ENCODE measurements at places on chromosomes 3 and 15. TPM values are rescaled to one million over a fixed set of nuclear protein-coding genes. Genes with fewer than 3 reads are reported as not detected.

DNA sequence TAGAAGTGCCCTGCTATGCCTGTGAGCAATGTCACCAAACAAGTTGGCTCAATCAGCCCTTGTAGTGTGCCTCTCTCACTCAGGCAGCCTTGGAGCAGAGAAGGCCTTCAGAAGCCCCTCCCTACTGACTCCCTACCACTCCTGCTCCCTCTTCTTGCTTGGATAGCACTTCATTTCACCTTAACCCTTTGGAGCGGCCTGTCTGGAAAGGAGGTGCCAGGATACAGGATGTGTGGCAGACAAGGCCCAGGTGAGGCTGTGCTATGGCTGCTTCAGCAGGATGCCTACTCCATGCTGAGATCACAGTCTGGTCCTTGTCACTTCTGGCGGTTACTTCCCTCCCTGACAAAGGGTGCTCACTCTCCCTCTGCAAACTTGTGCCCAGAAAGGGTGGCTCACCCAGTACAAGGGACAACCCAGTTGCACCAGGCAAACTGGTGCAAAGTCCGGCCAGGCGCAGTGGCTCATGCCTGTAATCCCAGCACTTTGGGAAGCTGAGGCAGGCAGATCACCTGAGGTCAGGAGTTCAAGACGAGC, 1.1 kb downstream of the MON1A start:
- H3K27ac ChIP-seq, result no peak overlapping the region
- no peaks in the 10 kb centered on the region for H3K4me1 ChIP-seq
- peak; percentile 63 for DNase-seq
- H3K27me3 ChIP-seq, result no peaks in the 10 kb centered on the region

DNA sequence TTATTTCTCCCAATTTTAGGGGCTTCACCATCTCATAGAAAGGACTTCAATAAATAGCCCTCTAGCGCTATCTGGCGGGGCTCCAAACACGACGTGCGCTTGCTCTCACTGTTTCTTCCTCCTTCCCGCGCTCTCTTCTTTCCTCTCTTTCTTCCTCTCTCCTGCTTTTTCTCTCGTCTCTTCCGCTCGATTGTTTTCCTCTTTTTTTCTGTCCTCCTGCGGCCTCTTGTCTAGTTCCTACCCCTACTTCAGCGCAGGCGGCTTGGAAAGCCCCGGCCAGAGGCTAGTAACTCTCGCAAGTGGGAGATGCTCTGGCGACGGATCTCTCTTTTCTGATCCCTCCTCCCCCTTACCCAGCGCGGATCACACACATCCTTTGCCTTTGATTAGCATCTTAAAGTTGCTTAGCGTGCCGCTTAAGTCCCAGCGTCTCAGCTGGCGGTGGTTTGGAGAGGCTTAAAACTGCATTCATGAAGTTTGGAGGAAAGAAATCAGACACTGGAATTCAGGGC, 6.2 kb upstream of the MEIS2 start:
- no peaks in the 10 kb centered on the region for H3K4me1 ChIP-seq
- no peaks in the 10 kb centered on the region for H3K36me3 ChIP-seq
- no peak overlapping the region for H3K27ac ChIP-seq
- H3K4me3 ChIP-seq, result no peak overlapping the region
- DNase-seq, result peak; percentile 53

DNA sequence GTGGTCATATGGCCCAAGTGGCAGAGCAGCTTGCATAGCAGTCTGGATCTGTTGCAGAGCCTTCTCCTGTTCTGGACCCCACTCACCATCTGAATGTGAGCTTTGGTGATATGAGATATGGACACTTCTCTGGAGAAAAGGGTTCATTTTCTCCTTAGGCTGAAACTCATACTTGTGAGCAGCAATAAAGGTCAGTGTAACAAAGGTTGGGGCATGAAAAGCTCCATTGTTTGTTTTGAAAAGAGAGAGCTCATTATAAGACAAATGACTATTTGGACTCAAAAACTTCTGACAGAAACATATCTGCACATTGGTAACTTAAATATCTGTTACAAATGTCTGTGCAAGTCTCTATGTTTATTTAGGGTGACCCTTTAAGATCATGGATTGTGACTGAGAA, 517.3 kb downstream of the MFSD1 start:
- H3K27me3 ChIP-seq, result no peaks in the 10 kb centered on the region
- no peaks in the 10 kb centered on the region for H3K4me1 ChIP-seq
- DNase-seq, result no peak
- no peak overlapping the region for H3K27ac ChIP-seq
- H3K36me3 ChIP-seq, result no peaks in the 10 kb centered on the region

GRCh38 chr3:154294016-154294415, 30.3 kb downstream of the DHX36 start:
- DNase-seq, result no peak
- H3K27ac ChIP-seq, result no peak overlapping the region
- peaks cover 3% of the 10 kb centered on the region for H3K36me3 ChIP-seq
- no peak overlapping the region for H3K4me3 ChIP-seq

DNA sequence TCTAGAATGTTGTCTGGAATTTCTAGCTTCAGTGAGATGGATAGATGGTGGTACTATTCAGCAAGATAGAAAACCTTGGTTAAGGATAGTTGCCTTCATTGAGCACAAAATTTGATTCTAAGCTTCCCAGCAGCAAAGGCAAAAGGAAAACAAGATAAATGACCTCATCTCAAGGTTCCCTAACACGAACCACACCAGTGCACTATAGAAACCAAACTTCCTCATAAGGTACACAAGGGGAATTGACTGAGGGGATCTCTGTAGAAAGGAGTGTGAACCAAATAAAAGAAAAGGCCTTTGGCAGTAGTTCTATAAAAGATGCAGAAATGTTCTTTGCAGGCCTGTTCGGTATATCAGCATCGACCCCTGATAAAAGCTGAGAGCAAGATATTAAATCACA, 288.9 kb downstream of the SHQ1 start:
- H3K27ac ChIP-seq, result no peak overlapping the region
- H3K27me3 ChIP-seq, result no peaks in the 10 kb centered on the region
- no peaks in the 10 kb centered on the region for H3K36me3 ChIP-seq
- H3K4me3 ChIP-seq, result no peak overlapping the region

- peak; percentile 44 for DNase-seq
- no peaks in the 10 kb centered on the region for H3K27me3 ChIP-seq
- H3K4me1 ChIP-seq, result peaks cover 1% of the 10 kb centered on the region
- peaks cover 3% of the 10 kb centered on the region for H3K36me3 ChIP-seq
- peak overlapping the region; percentile 23 for H3K27ac ChIP-seq
Observed at GRCh38 chr15:99114511-99115299, 9.8 kb downstream of the SYNM start.

- no peak overlapping the region for H3K27ac ChIP-seq
- no peaks in the 10 kb centered on the region for H3K4me1 ChIP-seq
- no peaks in the 10 kb centered on the region for H3K36me3 ChIP-seq
- no peaks in the 10 kb centered on the region for H3K27me3 ChIP-seq
- no peak for DNase-seq
- H3K4me3 ChIP-seq, result no peak overlapping the region
Observed at GRCh38 chr3:167520266-167521005, 46.6 kb upstream of the SERPINI2 start.

DNA sequence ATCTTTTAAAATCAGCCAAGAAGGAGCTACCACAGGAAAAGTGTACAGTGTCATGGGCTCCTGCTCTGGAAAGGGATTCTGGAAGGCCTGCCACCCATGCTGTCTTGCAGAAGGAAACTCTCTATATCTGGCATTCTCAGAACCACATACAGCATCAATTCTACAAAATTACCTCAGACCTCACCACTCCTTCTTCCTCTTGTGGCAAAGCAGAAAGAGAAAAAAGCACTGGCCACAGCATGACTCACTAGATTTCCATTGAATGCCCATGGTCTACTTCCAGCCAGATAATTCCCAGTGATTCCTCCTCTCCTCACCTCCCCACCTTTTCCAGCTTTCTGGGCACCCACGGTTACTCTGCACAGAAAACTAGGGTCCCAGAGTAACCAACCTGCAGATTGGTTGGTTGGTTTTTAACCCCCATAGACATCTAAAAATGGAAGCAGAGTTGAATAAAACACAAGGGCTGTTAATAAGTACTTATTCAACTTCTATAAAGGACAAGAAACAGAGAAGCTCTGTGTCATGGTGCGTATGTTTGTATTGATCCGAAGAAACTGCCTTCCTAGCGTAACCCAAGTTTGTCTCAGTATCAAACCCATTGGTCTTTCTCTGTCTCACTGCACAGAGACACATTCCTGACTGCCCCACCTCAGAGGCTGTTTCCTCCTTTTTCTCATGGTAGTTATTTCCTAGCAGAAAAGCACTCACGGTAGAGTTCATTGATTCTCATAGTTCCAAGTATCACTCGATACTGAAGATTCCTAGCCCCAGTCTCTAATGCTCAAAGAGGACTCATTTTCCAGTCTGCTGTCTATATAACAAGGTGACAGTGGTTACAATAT, 67.7 kb downstream of the LDHAL6B start:
- no peak overlapping the region for H3K27ac ChIP-seq
- DNase-seq, result no peak
- H3K27me3 ChIP-seq, result no peaks in the 10 kb centered on the region
- H3K4me1 ChIP-seq, result no peaks in the 10 kb centered on the region

DNA sequence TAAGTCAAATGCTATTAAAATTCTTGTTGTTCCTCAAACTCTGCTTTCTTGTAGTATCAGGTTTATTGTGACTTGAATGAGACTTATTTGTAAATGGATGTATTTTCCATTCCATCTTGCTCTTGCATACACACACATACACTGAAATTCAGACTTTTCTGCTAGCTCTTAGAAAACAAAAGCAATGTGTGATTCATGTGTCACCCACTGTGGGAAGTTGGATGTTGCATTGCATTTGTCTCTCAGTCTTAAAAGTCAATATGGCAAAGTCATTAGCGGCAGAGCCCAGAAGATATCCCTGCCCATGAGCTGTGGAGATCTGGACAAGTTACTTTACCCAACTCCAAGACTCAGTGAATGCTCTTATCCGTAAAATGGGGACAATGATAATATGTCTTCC, 357.2 kb upstream of the TPRG1 start:
- no peaks in the 10 kb centered on the region for H3K36me3 ChIP-seq
- H3K27ac ChIP-seq, result no peak overlapping the region
- H3K4me3 ChIP-seq, result no peak overlapping the region

- no peaks in the 10 kb centered on the region for H3K36me3 ChIP-seq
- H3K4me3 ChIP-seq, result no peak overlapping the region
- H3K4me1 ChIP-seq, result no peaks in the 10 kb centered on the region
- no peak for DNase-seq
- no peaks in the 10 kb centered on the region for H3K27me3 ChIP-seq
Observed at GRCh38 chr3:194244167-194244566, 107.0 kb downstream of the CPN2 start.

DNA sequence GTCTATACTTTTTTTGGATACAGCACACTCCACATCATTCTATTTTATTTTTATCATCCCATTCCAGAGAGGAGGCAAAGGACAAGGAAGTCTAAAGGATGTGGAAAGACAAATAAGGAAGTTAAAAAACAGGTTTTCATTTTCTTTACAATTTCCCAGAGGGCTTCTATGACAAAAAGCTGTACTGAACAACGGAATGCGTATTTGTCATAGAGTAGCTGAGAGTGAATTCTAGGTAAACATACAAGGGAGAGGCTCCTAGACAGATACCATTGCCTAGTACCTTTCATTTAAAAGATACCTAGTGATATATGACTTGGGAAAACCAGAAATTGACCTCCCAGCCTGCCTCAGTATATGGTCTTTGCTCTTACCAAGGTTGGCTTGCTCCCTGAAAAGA, 341.7 kb downstream of the FHIT start:
- H3K36me3 ChIP-seq, result no peaks in the 10 kb centered on the region
- DNase-seq, result no peak
- no peak overlapping the region for H3K27ac ChIP-seq

GRCh38 chr15:100284701-100285100, 57.1 kb downstream of the ADAMTS17 start:
- no peak for DNase-seq
- no peaks in the 10 kb centered on the region for H3K27me3 ChIP-seq
- H3K36me3 ChIP-seq, result no peaks in the 10 kb centered on the region

GRCh38 chr3:69811452-69812401, 72.5 kb downstream of the MITF start:
- no peaks in the 10 kb centered on the region for H3K36me3 ChIP-seq
- no peak overlapping the region for H3K27ac ChIP-seq
- H3K4me3 ChIP-seq, result no peak overlapping the region
- peaks cover 2% of the 10 kb centered on the region for H3K4me1 ChIP-seq
- H3K27me3 ChIP-seq, result no peaks in the 10 kb centered on the region
- no peak for DNase-seq

DNA sequence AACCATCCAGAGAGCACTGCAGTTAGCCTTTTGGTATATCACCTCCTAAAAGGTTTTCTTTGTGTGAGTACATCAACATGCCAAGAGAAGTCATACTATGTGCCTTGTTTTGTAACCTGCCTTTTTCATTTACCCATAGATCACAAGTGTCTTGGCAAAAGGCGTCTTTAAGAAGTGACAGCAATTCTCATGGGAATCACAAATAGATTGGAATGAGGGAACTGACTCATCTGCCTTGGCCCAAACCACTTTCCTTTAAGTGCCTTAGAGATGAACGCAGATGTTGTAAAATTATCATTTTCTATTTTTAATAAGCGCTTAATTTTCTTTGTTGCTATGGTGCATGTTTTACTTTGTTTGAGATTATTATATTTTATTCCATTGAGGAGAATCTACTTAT, 20.7 kb upstream of the POMGNT2 start:
- no peak overlapping the region for H3K27ac ChIP-seq
- no peak for DNase-seq
- no peak overlapping the region for H3K4me3 ChIP-seq

DNA sequence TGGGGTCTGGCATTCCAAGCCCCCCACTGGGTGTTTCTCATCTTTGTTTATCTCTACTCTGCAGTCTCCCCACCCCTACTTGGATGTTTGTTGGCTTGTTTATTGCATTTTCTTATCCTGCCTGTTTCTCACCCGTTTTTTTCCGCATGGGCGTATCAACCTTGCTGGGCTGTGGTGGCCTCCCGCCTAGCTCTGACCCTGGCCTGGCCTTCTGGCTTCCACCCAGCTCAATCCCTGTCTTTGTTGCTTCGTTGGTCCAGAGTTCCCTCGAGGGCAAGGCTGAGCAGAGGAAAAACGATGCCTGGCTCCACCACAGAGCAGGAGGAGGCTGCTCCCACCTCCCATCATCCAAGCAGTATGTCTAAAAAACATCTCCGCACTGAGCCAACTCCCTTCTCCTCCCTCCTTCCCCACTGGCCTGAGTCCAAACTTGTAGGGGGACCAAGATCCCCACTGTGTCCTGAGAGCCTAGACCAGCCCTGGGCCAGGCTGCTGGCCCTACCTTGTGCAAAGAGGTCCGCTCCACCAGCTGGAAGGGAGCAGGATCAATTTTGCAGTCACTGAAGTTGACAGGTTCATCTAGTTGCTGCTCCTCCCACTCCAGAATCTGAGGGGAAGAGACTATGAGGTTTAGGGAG, 9.8 kb downstream of the CLCN2 start:
- no peaks in the 10 kb centered on the region for H3K36me3 ChIP-seq
- no peak for DNase-seq
- H3K27ac ChIP-seq, result no peak overlapping the region
- H3K4me1 ChIP-seq, result no peaks in the 10 kb centered on the region
- no peak overlapping the region for H3K4me3 ChIP-seq

- no peaks in the 10 kb centered on the region for H3K36me3 ChIP-seq
- no peak for DNase-seq
- H3K27me3 ChIP-seq, result no peaks in the 10 kb centered on the region
- no peak overlapping the region for H3K27ac ChIP-seq
- H3K4me3 ChIP-seq, result no peak overlapping the region
- H3K4me1 ChIP-seq, result no peaks in the 10 kb centered on the region
Observed at GRCh38 chr3:175430983-175431773, 572.0 kb downstream of the NAALADL2 start.

Gene ZNF660
- 8.1 TPM for total RNA-seq

Gene SAMD7
- total RNA-seq, result not detected

Gene XYLB
- 6.2 TPM for total RNA-seq

Gene TUSC2
- 18.9 TPM for total RNA-seq

Gene CCR3
- total RNA-seq, result not detected

Gene PRICKLE2
- 42.1 TPM for total RNA-seq

Data from aorta (tissue), 5 donors.